OCI-LY7 (cell line): ENCODE measurements at places on chromosomes 1 and 21.

DNA sequence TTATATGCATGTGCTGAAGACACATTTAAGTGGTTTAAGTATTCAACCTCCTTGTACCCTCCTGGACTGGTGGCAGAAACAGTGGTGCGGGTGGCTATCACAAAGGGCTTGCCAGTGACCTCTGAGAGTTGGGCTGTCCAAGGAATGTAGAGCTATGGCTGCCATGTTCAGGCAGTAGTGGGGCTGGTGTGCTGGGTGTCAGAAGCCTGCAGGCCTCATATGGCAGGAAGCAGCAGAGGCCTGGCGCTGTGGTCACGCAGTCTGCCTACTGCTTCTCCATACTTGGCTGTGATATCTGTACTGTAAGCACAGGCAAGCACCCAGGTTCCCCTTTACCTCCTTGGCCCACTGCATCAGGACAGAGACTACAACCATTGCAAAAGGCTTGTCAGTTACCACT lies 870.0 kb downstream of the LRRIQ3 start:
- no peak for DNase-seq

GRCh38 chr21:38503583-38503982 lies 5.3 kb upstream of the ERG start:
- no peak for DNase-seq

- DNase-seq: no peak
These were observed 148.4 kb downstream of the GPATCH2 start for GRCh38 chr1:217482356-217483102.

DNA sequence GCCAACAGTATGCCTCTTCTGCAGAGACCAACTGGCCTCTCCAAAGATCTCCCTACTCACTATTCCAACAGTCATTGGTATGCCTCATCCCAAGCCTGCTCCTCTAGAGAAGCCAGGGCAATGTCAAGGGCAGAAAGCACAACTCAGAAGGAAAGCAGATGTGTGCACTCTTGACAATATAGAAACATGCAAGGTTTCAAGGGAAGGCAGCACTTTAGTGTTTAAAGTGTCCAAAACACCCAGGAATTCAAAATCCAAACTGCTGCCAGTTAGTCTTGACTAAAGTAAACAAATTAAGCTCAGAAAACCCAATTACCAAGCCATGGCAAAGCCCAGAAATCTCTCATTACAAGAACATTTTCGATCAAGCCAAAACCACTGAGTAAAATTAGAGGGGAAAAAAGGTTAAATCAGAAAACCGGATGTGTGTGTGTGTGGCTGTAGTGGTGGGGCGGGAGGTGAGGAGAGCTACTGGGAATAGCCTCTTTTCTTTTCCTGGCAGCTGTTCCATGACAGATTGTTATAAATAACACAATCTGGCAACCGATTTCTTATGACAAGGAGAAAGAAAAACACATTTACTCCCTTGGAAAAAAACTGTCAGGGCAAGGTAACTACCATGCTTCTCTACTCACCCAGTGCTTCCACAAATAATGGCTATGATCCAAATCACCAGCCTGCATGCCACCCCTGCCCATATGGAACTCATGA lies 39.2 kb downstream of the EIF2B3 start:
- DNase-seq: no peak

GRCh38 chr1:239858057-239858456 lies 233.6 kb upstream of the FMN2 start:
- no peak for DNase-seq

- DNase-seq: no peak
These were observed 24.3 kb downstream of the TMEM201 start for GRCh38 chr1:9612871-9613624.

GRCh38 chr21:30625449-30626165 lies 5.2 kb downstream of the KRTAP20-4 start:
- DNase-seq: no peak

- DNase-seq: no peak
These were observed 30.1 kb upstream of the PARP1 start for GRCh38 chr1:226438007-226438406.

DNA sequence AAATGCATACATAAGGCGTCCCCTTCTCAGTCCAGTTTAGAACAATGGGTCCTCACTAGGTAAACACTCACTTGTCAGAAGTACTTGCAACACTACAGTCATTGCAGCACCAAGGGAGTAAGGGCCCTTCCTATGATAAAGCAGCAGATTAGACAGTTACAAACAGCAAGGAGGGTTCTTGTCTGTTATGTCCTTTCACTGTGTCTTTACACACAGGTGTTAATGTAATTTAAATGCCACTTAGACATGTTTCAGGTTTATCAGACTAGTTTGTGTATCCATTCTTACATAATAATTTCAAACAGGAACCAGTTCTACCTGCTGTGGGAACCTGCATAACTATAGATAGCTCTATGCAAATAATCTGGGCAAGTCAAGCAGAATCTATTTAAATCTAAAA lies 105.6 kb upstream of the USH2A start:
- peak; percentile 70 for DNase-seq

DNA sequence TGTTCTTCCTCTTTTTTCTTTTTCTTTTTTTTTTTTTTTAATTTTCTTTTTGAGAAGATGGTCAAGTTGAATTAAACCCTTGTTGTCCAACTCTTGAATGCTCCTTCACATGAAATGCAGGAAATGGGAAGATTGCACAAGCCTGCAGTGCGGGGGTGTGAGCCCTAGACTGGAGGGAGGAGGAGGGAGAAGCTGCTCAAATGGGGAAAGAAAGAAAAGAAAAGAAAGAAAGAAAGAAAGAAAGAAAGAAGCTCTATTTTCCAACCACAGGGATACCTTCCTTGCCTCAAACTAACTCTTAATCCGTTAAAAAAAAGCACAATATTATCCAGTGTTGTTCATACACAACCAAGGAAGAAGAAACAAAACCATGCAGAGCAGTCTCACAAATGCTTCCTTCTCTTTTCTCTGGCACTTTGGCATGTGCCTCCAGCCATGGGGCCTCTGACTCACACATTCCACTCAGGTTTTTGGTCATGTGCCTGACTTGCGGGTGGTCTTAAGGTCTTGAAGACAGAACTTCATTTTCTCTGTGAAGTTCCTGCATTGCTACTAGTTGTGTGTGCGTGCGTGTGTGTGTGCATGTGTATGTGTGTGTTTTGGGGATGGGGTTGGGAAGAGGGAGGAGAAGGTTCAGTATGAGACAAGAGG lies 276.1 kb downstream of the RPS6KC1 start:
- no peak for DNase-seq

GRCh38 chr21:15749082-15749860 lies 19.5 kb downstream of the USP25 start:
- DNase-seq: no peak

DNA sequence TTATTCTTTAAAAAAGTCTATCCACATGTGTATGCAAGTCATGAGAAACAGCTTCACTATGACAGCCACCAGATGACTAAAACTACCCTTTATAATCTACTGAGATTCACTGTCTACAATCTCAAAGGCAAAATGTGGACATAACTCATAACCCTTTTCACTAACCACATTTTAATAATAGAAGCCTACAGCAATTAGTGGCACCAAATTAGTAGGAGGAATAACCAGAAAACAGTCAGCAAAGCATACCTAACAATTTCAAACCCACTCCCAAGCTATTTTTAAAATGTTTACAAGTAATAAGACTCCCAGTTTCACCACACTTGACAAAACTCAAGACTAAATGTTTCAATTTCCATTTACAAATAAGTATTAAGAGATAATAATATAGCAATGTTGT lies 442.9 kb downstream of the PTPRC start:
- no peak for DNase-seq

GRCh38 chr1:45442272-45442671 lies 48.7 kb downstream of the TESK2 start:
- no peak for DNase-seq

DNA sequence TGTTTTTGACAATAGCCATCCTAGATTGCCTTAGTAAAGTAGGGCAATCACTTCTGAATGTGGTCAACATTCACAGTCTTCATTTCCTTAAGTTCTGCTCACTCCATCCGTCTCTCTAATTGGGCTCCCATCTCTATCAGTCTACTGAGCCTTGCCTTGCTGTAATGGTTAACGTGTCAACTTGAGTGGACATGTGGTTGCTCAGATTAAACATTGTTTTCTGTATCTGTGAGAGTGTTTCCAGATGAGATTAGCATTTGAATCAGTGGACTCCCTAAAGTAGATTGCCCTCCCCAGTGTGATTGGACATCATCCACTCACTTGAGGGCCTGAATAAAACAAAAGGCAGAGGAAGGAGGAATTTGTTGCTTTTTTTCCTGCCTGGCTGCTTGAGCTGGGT lies 26.4 kb downstream of the C1orf216 start:
- DNase-seq: no peak

- no peak for DNase-seq
These were observed 24.4 kb upstream of the PDXK start for GRCh38 chr21:43694437-43695079.

GRCh38 chr21:36923270-36923669 lies 43.2 kb downstream of the HLCS start:
- DNase-seq: no peak

GRCh38 chr1:222670110-222670509 lies 42.2 kb downstream of the AIDA start:
- no peak for DNase-seq

- no peak for DNase-seq
These were observed 1355.7 kb downstream of the BRINP3 start for GRCh38 chr1:189121941-189122340.

- DNase-seq: no peak
These were observed 11.1 kb downstream of the POFUT2 start for GRCh38 chr21:45276596-45276995.

GRCh38 chr1:48750109-48750508 lies 26.6 kb downstream of the BEND5 start:
- peak; percentile 75 for DNase-seq

- DNase-seq: no peak
These were observed 31.4 kb downstream of the CLSTN1 start for GRCh38 chr1:9792156-9793042.

GRCh38 chr1:147171399-147172167 lies 687 bp downstream of the PRKAB2 start:
- peak; percentile 19 for DNase-seq

DNA sequence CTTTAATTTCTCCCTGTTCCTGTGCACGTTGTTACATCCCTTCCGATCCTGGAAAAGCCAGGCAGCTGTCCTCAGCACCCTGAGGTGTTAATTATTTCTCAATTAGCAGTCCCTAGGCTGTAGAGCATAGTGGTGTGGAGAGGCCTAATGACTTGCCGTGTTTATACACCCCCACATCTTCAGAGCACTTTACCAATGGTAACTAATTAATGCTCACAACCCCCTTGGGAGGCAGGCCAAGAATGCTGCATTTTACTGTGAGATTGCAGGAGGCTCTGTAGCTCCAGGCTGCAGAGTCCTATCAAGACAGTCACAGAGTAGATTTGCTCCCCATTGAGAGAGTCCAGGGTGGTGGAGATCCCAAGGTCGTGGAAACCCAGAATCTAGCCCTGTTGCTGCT lies 2.4 kb upstream of the PARS2 start:
- DNase-seq: no peak
